ENCODE measurements at places on chromosomes 7 and 10.

GRCh38 chr7:157932498-157933218 is 595.9 kb downstream of the DNAJB6 start:
- no peak for DNase-seq

DNA sequence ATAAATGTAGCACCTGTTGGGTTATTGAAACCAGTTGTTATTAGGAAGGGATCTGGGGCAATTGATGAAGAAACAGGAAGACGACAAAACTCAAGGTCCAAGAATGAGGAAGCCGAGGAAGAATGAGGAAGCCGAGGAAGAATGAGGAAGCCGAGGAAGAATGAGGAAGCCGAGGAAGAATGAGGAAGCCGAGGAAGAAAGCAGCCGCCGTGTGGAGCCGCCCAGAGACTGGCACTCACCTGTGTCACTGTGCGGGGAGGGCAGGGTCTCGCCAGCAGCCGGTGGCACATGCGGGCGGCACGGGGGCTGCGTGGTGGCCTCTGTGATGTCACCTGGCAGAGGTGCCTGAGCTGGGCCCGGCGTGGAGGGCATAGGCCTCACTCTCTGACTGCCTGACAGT is 71.1 kb upstream of the CFAP46 start:
- no peak for DNase-seq

- no peak for DNase-seq
Observed at GRCh38 chr10:114821915-114822443, 399 bp downstream of the FHIP2A start.

DNA sequence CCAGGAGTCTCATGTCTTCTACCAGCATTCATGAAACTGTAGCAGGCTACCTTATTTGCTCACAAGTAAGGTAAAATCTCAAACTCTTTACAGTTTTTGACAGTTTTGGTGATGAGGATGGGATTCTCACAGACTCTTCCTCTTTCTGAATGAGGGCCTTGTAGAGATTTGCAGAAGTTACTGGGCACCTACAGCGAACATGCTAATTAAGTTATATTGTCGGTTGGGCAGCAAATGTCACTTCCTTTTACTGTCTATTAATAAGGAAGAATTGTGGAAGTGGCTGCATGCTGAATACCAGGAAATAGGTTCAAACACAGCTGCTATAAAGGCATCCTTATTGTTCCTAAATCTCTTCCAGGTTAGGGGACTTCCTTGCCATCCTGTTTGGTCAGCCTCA is 189.6 kb downstream of the DNAJC1 start:
- no peak for DNase-seq

DNA sequence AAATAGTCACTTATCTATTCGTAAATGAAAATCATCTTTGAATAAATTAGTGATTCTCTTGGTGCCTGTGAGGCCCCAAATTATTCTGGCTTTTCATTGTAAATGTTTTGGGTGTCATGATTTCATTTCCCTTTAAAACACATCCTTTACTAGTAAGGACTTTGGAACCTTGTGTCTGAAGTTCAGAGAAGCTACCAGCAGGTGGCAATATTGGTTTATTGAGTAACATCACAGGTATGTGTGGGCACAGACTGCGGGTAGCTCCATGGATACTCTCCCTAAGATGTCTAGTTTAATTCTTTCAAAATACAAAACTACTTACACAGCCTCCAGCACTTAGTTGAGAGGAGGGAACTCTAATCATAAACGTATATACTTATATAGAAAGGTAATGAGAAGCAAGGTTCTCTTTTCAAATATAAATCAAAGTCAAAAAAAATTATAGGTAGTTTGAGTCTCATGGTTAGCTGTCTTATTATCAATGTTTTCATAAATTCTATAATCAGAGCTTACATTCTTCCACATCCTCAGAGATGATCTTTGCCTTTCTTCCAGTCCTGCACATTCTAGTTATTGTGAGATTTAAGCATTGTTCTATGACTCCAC is 449.6 kb downstream of the GRM8 start:
- DNase-seq = peak; percentile 11

DNA sequence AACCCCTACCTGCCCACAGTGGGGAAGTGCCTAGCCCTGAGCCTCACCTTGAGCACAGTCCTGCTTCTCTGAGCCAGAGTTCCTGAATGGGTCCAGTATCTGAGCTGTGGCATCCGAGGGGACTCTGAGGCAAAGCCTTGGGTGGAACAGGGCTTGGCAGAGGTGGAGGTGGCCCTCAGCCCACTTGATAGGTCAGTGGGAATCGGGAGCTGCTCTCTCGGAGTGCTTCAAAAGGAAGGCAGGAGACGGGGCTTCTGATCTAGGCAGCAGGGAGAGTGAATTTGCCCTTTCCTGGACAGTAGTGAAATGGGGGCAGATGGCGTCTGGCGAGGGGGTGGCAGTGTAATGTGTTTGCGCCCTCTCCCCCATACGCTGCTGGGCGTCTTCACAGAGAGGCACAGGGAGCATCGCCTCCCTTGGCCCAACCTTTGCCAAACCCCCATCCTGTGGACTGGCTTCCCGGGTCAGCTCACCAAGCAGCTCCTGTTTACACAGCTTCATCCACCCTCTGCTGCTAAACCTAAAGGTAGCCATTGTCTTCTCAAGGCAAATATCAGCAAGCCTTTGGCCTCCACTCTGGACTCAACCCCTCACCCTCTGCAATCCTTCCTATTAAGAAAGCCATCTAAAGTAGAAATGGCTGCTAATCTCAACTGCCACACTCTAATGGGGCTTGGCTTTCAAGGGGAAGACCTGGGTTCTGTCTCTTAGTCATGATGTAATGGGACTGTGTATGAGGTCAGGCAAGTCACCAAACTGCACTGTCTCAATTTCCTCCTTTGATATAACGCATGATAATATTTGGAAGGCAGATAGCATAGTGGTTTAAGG is 21.1 kb upstream of the VDAC2 start:
- DNase-seq = no peak

DNA sequence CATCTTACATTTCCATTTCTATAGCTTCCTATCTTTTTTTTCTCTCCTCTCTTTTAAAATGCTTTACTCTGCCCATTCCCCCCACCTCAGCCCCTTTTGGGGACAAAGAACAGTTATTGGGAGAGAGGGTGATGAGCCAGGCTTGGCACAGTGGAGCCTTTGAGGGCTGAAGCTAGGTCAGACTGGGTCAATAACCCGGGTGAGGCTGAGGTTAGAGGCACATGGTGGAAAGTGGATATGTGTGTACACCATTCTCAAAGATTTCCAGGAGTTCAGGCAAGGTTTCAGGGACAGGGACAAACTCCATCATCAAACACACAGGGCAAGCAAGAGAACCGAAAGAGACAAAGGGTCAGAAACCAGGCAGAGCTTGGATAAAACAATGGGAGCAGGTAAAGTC is 11.5 kb downstream of the ABCB4 start:
- no peak for DNase-seq

DNA sequence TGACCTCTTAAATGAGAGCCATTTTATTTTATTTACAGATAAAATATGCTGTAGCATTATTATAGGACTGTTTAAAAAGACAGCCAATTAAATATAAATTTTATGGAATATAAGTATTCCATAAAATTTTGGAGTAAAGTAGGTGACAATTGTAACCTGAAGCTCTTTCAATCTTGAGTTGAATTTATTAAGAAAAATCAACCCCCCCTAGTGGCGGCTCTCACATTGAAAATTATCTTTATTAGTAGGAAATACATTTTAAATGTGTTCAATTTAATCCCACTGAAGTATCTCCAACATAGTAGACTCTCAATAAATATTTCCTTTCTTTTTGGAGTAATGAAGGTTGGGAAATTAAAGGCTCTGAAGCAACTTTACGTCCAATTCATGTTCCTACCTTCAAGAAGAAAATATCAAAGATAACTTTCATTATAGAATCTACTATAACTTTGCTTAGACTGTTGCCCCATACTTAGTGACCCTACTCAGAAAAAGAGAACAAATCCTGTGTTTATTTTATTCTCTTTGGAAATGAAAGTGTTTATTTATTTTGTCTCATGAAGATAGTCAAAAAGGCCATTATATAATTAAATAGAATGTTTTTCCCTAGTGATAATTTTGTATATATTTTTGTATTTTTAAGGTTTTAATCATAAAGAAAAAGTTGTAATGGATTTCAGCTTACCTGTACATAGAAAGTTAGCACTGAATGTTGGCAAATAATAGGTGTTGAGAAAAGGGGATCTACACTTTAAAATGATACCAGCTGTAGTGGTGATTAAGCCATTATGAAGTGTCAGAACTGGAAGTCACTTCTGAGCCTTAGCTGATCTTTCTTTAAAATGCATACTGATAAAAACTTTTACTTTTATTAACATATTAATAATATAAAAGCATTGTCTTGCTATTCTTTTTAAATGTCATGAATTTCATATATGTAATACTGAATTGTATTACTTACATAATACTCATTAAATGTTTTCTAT is 3.3 kb downstream of the AHR start:
- peak; percentile 44 for DNase-seq

GRCh38 chr7:116499168-116500077 is at the start of gene CAV2:
Gene CAV2 (plus strand): TSS chr7:116499738. CDS start chr7:116499782, 44 bp downstream.
- no peak for DNase-seq

GRCh38 chr10:69464801-69465401 is 13.6 kb downstream of the TSPAN15 start:
- DNase-seq = no peak

DNA sequence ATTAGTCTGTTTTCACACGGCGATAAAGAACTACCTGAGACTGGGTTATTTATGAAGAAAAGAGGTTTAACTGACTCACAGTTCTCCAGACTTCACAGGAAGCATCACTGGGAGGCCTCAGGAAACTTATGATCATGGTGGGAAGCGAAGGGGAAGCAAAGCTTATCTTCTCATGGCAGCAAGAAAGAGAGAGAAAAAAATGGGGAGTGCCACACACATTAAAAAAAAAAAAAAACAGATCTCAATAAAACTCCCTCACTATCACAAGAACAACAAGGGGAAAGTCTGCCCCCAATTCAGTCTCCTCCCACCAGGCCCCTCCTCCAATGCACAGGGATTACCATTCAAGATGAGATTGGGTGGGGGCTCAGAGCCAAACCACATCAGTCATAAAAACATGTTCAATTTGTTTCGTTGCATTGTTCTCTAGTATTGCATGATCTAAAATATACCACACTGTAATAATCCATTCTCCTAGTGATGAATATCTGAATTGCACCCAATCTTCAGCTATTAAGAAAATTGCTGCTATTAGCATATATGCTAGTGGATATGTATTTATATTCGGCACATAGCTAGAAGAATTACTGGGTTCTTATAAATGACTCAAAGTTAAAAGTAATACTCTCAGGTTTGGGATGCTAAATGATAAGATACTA is 328.9 kb upstream of the KCND2 start:
- DNase-seq = no peak

DNA sequence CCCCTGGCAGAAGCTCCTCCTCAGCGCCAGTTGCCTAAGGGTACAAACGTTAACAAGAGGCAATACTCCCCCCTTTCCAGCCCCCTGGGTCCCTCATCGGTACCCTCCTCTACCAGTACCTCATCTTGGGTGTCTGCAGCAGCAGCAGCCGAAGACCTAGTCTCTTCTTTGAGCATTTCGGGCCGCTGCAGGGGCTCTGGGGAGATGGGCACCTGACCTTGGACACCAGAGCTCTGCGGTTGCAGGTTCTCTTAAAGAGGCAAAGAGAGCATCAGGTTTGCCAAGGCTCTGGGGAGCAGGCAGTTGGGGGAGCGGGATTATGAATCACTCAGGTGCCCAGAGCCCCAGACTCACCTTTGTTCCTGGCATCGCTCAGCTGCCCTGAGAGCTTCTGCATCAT is 3.5 kb downstream of the FBXL15 start:
- no peak for DNase-seq

GRCh38 chr10:99234041-99234790 is 1.4 kb downstream of the HPSE2 start:
- DNase-seq = no peak

DNA sequence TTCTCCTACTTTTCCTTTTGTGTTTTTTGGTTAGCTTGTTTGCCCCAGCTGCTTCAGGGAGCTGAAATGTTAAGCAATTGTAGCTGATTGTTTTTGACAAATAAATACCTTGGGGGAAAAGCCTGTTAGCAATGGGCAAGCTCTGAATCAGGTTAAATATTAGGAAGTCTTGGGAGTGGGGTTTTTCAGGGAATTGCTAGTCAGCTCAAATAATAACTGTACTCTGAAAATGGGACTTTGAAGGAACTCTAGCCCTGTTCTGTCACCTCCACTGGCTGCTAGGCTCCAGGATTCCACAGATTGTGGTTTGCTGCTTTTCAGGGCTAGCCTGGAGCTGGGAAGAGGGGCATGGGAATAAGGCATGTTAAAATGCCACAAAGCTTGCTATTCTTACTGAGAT is 39.5 kb downstream of the ADK start:
- DNase-seq = no peak

GRCh38 chr7:50197549-50197948 is 104.5 kb upstream of the ZPBP start:
- peak; percentile 46 for DNase-seq

GRCh38 chr7:20560325-20561180 is 54.9 kb upstream of the ABCB5 start:
- DNase-seq = no peak

DNA sequence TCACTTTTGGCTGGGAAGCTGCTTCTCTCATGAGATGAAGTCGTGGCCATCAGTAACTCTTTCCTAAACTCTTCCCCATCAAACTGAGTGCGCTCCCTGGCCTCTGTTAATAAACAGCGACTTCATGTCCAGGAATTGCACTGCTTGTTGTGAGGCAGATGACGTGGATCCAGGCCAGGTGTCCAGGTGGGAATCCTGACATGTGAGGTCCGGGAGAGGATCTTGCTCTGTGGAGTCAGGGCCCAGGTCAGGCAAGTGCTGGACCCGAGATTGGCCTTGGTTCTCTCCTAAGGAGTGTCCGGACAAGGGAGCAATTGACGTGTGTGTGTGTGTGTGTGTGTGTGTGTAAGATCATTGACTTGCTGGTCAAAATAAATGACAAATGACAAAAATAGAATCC is 362.7 kb downstream of the GLRX3 start:
- no peak for DNase-seq

DNA sequence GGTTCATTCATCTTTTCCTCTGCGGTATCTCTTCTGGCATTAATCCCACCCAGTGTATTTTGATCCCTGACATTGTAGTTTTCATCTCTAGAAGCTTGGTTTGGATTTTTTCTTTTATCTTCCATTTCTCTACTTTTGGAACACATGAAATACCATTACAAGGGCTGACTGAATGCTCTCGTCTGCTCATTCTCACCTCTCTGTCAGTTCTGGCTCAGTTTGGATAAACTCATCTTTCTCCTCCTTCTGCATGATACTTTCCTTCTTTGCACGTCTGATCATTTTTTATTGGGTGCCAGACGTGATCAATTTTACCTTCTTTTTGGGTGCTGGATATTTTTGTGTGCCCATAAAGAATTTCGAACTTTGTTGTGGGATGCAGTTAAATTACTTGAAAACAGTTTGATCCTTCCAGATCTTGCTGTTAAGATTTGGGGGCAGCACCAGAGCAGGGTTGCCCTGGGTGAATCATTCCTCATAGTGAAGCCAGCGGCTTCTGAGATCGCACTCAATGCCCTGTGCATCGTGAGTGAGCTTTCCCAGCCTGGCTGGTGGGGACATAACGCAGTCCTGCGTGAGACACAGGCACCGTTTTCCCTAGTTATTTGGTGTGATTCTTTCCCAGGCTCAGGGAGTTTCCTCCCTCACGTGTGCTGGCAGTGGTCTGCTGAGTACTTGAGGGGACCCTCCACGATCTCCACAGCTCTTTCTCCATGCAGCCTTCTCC is 53.8 kb downstream of the LHPP start:
- no peak for DNase-seq

Measured in activated T-cell treated with anti-CD3 and anti-CD28 coated beads for 4 hours (primary cell).